ENCODE measurements at places on chromosomes 16 and 17. TPM values are rescaled to one million over a fixed set of nuclear protein-coding genes. Genes with fewer than 3 reads are reported as not detected.

Gene CHST5
- polyA plus RNA-seq = not detected

Gene GFAP
- not detected for polyA plus RNA-seq

Gene MARCHF10
- 0.12 TPM for polyA plus RNA-seq

Gene GCGR
- polyA plus RNA-seq = not detected

Gene ITGAD
- polyA plus RNA-seq = not detected

Gene TRPV3
- not detected for polyA plus RNA-seq

Gene ZSCAN10
- polyA plus RNA-seq = not detected

Gene TMEM238L
- not detected for polyA plus RNA-seq

GRCh38 chr17:19708431-19709175, 7.8 kb downstream of the SLC47A2 start:
- H3K36me3 ChIP-seq = no peaks in the 10 kb centered on the region
- DNase-seq = no peak
- H3K4me3 ChIP-seq = no peak overlapping the region
- no peaks in the 10 kb centered on the region for H3K27me3 ChIP-seq

DNA sequence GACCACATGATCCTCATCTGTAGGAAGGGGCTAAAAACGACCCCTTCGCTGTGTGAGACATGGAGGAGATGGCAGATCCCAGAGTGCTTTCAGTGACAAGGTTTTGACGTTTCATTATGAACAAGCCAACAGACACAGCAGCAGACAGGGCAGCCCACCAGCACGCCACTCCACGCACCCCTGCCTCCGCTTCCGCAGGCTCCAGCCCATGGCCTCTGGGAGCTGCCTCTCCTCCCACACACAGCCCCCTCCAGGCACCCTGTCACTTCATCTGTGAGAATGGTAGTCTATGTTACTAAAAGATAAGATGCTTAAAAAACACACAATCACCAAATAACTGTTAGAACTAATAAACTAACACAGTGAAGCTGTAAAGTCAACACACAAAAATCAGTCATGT, 12.3 kb upstream of the ADCY7 start:
- no peak for DNase-seq
- no peaks in the 10 kb centered on the region for H3K36me3 ChIP-seq
- peaks cover 4% of the 10 kb centered on the region for H3K27me3 ChIP-seq
- H3K4me3 ChIP-seq = no peak overlapping the region

DNA sequence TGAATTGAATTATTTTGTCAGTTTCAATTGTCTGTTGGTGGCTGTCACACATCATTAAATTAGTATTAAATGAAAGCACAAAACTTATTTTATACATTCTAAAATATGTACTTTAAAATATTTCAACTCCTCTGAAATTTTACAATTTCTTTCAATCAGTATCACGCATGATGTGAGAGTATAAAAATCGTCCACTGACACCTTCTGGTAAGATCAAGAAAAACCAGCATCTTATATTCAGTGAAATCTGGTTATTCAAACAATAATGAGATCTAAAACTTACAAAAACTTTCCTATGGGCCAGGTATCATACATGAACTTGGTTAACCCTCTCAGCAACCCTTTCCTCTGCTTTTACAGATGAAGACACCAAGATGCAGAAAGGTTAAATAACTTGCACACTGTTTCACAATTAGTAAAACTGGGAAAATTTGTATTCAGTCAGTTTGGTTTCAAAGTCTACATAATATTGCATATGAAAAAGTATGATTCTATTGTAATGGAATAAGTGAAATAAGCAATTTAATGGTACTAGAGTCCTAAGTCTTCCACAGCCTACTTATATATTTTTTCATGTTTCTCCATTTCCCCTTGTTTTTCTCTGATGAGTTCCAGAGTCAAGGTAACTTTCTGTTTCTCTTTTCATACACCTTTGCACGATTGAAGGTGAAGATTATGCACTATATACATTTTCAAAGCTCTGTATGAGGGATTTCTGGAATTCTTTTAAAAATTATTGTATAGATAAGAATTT, 58.7 kb downstream of the EFCAB5 start:
- H3K36me3 ChIP-seq = no peaks in the 10 kb centered on the region
- no peak overlapping the region for H3K27ac ChIP-seq
- H3K4me3 ChIP-seq = peak overlapping the region; percentile 9
- H3K27me3 ChIP-seq = no peaks in the 10 kb centered on the region

DNA sequence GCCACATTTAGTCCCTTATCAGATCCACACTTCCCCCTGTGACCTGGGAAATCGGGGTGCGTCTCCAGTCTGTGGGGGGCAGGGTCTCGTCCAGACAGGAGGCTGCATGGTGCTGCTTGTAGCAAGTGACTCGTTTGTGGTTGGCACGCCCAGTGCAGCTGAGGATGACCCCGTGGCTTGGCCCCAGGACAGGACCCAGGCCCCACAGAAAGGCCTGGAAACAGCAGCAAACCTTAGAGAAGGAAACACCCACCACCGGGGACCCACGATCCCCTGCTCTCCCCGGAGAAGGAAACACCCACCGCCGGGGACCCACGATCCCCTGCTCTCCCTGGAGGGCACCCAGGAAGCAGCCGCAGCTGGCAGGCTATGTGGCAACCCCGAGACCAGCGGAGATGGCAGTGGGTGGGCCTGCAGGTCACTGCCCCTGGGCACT, 8.2 kb upstream of the C16orf95 start:
- H3K36me3 ChIP-seq = peaks cover 25% of the 10 kb centered on the region
- no peak overlapping the region for H3K27ac ChIP-seq
- no peaks in the 10 kb centered on the region for H3K27me3 ChIP-seq

DNA sequence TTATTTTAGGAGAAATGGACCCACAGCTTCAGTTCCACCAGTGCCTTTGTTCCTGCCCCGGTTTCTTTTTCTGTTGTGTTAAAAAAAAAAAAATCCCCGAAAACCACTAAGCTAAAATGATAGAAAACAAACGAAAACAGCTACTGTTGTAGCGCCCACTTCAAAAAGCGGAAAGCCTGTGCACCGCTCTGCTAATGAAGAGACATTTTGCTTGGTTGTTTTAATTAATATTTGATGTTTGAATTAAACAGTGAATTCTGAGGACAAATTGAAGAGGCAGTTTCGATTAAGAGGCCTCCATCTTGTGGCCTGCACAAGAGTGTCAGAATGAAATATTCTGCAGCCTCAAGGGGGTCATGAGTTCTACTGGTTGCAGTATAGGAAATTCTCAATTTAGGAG, 186.7 kb downstream of the RPTOR start:
- DNase-seq = no peak
- no peaks in the 10 kb centered on the region for H3K36me3 ChIP-seq
- H3K4me3 ChIP-seq = peak overlapping the region; percentile 64
- peak overlapping the region; percentile 55 for H3K27ac ChIP-seq

DNA sequence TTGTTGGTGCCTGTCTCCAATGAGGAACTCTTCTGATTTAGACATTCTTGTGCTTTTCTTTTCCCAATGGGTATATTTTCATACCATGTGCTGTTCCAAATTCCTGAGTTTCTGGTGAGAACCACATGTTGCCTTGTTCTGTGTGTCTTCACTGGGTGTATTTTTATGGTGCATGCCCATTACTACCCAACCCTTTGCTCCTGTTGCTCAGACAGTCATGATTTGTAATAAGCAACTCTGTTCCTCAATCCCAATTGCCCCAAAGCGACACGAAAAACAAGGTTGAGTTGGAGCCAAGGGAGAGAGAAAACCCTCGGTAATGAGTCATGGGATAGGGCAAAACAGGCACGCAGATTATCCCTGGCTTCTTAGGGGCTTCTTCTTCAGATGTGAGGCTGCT, 101.8 kb downstream of the ABCA8 start:
- no peak overlapping the region for H3K4me3 ChIP-seq
- H3K27ac ChIP-seq = no peak overlapping the region
- no peaks in the 10 kb centered on the region for H3K36me3 ChIP-seq
- H3K4me1 ChIP-seq = no peaks in the 10 kb centered on the region
- DNase-seq = no peak
- H3K27me3 ChIP-seq = no peaks in the 10 kb centered on the region

DNA sequence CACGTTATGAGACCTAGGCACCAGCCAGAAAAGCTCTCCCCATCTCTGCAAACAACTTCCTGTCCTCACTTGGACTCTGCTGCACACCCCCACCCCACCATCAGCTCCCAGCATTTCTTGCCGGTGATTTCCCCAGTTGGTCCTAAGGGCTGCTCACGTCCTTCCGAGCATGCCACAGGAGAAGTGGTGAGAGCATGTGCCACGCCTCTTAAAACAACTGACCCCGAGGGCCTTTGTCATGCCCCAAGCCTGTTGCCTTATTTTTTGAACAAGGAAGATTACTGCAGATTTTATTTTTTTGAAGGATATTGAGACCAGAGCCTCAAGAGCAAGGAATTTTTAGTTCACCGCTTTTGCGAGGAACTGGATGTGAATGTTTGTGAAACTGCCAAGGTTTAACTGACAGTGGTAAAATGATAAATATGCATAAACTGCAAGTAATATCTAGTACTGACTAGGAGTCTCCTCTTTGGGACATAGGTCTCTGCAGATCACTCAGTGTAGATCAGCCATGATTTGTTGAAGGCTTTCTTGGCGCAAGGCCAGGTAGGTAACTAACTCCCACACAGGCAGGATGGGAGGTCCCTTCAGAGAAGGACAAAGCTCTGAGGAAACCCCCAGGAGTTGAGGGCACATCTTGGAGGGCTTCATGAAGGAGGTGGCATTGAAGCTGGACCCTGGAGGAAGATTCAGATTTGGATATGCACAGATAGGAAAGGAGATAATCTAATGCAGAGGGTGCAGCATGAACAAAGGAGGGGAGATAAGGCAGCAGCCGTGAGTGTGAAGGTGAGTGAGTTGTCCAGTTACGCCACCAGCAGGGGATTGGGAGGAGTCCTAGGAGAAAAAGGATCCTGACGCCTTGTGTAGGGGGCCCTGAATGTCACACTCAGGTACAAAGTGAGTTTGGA, 44.7 kb downstream of the TMEM132E start:
- no peak overlapping the region for H3K27ac ChIP-seq
- H3K27me3 ChIP-seq = peaks cover 17% of the 10 kb centered on the region
- no peak overlapping the region for H3K4me3 ChIP-seq

DNA sequence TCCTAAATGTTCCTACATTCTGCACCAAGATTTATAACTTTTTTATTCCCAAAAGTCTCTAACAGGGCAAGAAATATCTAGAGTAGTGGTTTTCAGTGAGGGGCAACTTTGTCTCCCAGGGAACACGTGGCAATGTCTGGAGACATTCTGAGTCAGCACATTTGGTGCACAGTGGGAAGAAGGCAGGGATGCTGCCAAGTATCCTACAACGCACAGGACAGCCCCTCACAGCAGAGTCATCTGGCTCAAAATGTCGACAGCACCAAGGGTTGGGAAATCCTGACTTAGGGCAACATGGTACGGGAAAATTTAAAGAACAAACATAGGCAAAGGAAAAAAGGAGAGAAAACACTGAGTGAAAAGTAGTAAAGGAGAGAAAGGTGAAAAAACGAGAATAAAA, 61.8 kb downstream of the SMG6 start:
- H3K4me3 ChIP-seq = no peak overlapping the region
- no peaks in the 10 kb centered on the region for H3K4me1 ChIP-seq

- no peaks in the 10 kb centered on the region for H3K27me3 ChIP-seq
- H3K36me3 ChIP-seq = no peaks in the 10 kb centered on the region
- no peak for DNase-seq
- no peak overlapping the region for H3K27ac ChIP-seq
- no peak overlapping the region for H3K4me3 ChIP-seq
- peaks cover 13% of the 10 kb centered on the region for H3K4me1 ChIP-seq
Observed at GRCh38 chr16:79632289-79632688, 31.8 kb upstream of the MAF start.

DNA sequence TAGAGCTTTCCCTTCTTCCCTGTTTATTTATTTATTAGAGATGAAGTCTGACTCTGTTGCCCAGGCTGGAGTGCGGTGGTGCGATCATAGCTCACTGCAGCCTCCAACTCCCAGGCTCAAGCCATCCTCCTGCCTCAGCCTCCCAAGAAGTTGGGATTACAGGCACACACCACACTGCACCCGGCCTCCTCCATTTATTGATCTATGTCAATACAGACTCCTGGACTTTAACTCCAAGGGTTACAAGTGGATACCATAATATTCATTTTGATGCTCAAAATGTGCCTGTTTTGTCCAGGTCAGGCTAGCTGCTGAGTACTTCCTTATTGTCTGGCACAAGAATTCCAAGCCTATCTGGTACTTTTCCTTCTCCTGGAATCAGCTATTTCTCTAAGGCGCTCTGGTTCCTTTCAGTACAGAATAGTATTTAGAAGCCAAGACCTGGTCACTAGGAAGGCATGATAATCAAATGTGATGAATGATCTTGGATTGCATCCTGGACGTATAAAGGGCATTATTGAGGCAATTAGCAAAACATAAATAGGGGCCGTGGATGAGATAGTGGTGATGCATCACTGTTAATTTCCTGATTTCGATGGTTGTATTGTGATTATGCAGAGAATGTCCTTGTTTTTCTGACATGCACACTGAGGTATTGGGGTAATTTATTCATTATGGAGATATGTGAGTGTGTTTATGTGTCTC, 21.7 kb downstream of the IL4R start:
- H3K4me1 ChIP-seq = peaks cover 6% of the 10 kb centered on the region
- no peak for DNase-seq
- peaks cover 60% of the 10 kb centered on the region for H3K36me3 ChIP-seq
- H3K27ac ChIP-seq = no peak overlapping the region

DNA sequence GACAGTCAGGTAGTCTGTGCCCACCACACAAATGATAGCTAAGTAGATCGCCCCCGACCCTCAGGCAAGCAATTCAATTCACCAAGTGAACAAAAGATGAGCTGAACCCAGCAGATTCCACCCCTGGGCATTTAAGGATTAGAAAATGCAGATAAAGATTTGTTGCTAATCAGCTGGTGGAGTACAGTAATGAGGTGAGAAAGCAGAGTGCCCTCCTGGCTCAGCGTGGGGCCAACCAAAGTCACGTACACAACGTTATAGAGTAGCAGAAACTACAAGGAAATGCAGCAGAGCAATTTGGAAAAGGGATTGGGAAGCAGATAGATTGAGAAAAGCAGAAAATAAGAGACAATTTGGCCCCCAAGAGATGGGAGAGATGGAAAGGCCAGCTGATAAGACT, 91.2 kb downstream of the SOX9 start:
- no peaks in the 10 kb centered on the region for H3K27me3 ChIP-seq
- no peaks in the 10 kb centered on the region for H3K4me1 ChIP-seq
- no peak for DNase-seq
- H3K27ac ChIP-seq = no peak overlapping the region
- H3K36me3 ChIP-seq = no peaks in the 10 kb centered on the region

DNA sequence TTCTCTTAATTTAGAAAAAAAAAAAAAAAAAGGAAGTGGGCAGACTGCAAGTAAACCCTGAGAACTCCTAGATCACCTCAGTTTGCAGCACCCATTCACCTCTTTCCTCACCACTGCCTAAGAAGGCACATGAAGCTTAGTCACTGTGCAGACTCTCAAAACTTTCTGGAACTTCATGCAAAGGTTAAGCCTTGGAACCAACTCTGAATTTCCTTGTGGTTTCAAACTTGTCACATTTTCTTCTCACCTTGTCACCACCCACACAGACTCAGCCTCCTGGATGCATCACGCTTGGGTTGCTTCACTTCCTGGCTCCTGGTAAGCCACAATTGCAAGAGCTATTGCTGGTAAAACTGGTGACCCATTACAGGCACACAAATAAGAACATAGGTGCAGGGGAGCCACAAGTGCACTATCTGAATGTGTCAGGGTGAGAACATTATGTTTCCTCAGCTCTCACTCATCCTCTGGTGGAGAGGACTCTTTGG, 15.0 kb upstream of the CPD start:
- peaks cover 15% of the 10 kb centered on the region for H3K4me1 ChIP-seq
- H3K36me3 ChIP-seq = no peaks in the 10 kb centered on the region
- peak; percentile 56 for DNase-seq
- H3K4me3 ChIP-seq = peak overlapping the region; percentile 76
- H3K27ac ChIP-seq = peak overlapping the region; percentile 34

GRCh38 chr16:19137201-19138128, 23.7 kb downstream of the ITPRIPL2 start:
- H3K36me3 ChIP-seq = no peaks in the 10 kb centered on the region
- no peaks in the 10 kb centered on the region for H3K4me1 ChIP-seq
- no peak overlapping the region for H3K27ac ChIP-seq
- no peaks in the 10 kb centered on the region for H3K27me3 ChIP-seq
